ENCODE measurements at places on chromosomes 6 and 20.

DNA sequence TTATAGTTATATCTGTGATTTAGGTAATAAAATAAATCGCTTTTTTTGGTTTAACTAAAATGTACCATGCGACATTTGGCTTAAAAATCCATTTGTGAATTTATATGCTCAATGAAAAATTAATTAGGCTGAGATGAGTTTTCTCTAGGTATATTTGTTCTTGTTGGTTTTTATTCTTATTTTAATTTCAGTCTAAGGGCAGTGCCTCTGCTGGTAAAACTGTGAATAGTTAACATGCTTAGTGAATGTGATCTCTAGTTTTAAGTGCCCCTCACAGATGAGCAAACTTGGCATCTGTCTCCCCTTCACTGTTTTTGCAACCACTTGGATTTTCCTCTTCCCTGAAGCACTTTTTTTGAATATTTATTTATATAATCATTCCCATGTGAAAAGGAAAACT lies 822.7 kb downstream of the GRIK2 start:
- DNase-seq = no peak

DNA sequence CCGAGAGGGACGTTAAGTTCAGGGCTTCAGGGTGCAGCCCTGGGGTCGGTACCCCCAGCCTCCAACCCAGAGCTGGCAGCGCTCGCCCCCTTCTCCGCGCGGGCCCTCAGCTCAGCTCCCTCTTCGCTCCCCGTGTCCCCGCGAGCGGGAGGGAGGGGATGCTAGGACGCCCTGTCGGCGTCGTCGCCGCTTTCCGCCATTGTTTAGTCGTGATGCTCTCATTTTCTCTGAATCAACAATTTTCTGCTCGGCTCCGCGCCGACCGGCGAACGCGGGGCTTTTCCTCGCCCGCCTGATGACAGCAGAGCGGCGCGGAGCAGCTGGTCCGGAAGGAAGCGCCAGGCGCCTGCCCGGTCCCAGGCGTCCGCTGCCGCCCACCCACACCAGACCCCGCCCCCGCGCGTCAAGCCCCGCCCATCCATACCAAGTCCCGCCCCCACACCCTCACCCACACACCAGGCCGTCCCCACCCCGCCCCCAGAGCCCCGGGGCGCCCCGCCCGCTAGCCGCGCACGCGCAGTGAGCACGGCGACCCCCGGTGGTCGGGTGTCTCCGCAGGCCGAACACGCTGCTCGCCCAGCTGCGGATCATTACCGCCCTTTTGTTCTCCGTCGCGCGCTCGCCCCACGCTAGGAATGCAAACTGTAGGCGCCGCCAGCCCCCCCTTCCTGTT lies 50.1 kb upstream of the SLC32A1 start:
- peak; percentile 69 for DNase-seq

DNA sequence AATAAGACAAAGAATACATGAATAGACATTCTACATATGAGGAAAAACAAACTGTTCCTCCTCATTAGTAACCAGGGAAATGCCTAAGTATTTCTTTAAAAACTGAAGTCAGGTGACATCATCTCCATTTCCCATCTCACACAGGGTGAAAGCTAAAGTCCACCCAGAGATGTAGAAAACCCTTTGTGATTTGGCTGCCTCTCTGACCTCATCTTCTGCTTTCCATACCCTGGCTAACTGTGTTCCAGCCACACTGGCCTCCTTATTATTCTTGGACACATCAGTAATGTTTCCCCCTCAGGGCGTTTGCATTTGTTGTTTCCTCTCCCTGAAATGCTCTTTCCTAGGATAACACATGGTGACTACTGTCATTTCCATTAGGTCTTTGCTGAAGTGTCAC lies 40.4 kb downstream of the ESF1 start:
- no peak for DNase-seq

DNA sequence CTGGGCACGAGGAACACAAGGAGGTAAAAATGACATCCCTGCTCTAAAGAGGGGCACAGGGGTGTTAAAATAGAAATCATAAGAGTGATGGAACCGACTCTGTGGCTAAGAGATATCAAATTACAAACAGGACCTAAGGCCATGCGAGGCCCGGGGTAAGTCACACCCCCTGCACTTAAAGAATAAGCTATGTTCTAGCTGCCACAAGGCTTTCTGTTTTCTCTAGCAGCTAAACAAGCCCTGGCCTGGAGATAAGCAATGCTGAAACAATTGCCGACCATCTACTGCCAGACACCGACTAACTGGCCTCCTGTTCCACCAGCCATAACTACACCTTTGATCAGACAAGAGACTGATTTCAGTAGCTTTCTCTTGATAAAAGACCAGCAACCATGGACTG lies 32.4 kb downstream of the MDGA1 start:
- DNase-seq = no peak

DNA sequence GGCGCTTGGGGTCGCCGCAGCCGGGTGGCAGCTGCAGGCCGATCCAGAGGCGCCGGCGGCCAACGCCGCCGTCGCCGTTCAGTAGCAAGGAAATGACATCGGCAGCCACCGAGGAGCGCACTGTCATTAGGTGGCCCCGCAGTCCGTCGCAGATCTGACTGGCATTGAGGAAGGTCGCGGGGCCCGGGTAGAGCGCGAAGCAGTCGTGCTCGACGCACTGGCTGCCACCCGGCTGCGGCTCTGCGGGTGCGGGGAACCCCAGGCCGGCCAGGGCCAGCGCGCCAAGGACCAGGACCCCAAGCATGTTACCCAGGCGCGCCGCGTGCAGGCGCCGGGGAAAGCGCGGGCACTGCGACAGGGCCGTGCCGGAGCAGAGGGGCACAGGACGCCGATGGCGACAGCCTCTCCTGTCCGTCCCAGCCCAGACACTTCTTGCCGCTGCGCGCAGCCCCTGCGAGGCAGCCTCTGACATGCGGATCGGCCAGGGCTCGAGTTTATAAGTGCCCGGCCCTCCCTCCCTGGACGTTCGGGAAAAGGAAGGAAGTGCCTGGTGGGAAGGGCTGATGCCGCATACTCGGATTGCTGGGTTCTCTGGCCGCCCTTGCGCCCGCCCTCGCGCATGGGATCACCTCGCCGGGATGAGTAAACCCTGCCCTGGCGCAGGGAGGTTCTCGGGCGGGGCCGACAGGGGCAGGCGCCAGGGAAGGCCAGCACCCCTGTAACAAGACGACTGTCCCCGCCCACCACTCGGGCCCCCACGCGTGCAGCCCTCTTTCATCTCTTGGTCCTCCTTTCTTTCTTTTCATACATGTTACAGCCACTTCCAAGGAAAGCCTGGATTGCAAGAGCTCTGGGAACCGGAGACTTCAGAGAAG lies at the start of gene THBD:
Gene THBD (minus strand): TSS at position 472 of the 875 bp plus-strand sequence. CDS start 168 bp downstream, at position 304.
- DNase-seq = no peak

DNA sequence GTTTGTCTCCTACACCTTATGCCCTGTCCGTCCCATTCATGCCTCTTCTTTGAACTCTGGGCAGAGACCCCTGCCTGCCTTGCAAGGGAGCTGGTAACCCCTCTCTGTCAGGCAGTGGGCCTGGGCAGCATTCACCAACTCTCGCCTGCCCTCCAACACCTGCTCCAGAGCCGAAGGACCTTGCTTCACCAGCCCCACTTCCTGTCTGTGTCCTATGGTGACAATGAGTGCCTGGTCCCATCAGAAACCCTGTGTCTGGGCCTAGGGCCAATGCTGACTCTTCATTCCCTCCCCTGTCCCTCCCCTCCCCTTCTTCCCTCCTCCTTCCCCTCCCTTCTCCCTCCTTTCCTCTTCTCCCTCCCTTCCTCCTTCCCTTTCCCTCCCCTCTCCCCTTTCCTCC lies 22.8 kb upstream of the PCMTD2 start:
- no peak for DNase-seq

GRCh38 chr6:45535933-45536332 lies 158.2 kb upstream of the SUPT3H start:
- no peak for DNase-seq

GRCh38 chr6:96542702-96543101 lies 20.2 kb upstream of the FHL5 start:
- DNase-seq = peak; percentile 20

DNA sequence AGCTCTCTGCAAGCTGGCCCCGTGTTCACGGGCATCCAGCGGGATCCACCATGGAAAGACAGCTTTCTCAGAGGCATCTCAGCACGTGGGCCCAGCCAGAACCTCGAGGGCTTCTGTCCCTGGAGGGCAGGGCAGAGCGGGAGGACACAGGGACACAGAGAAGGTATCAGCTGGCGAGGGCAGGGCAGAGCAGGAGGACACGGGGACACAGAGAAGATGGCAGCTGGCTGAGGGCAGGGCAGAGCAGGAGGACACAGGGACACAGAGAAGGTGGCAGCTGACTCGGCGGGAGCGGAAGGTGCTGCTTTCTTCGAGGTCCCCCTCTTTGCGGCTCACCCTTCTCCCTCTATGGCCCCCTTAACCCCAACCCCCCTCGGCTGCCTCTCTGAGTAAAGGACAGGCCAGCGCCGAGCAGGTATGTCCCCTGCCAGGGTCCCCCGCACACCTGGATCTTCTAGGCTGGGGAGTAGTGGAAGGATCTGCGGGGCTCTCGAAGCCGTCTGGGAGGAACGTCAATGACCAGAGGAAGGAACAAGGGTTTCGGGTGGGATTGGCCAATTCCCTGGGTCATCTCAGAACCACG lies 28.9 kb upstream of the BHLHE23 start:
- no peak for DNase-seq

DNA sequence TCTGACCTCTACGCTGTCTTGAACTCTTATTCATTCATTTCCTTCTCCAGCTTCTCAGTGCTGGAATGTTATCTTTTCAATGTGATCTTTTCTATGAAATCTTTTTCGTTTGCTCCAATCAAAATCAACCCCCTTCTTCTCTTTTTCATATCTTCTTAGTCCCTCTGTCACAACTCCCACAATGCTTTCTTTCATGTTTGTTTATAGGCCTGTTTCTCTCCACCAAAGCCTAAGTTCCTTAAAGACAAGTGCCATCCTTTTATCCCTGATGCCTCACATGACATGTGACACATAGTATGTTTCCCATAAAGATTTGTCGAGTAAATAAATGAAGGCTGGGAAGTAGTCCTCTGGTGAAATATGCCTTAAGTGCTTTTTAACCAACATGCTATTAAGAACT lies 38.1 kb downstream of the CRYBG1 start:
- no peak for DNase-seq

DNA sequence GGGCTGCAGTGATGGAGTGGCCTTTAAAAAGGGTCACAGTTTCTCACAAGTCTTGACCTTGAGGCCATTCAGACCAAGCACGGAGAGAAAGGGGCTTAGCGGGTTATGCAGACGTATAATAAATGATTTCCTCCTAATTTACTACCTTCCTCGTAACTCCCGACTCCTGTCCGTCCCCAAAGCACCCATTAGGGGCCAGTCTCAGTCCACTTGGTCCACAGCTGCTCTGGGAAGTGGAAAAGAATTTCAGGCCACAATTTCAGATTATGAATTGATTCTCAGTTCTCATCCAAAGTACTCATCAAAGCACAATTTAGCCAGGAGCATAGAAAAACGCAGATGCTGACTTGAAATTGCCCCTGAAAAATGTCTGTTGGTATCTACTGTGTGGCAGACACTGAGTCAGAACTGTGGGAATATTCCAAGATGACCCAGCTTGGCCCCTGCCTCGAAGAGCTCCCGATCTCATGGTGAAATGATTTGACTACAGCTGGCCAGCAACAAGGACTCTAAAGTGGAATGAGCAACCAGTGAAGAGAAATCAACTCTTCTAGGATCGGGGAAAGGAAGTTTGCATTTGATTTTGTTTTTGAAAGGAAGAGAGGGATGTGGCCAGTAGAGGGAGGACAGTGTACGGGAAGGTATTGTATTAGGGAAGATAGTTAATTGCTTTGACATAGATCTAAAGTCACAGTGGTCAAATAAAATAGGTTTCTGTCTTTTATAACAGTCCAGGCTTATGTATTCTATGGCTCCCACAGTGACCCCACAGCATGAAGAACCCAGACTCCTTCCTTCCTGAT lies 15.2 kb upstream of the STK35 start:
- no peak for DNase-seq

DNA sequence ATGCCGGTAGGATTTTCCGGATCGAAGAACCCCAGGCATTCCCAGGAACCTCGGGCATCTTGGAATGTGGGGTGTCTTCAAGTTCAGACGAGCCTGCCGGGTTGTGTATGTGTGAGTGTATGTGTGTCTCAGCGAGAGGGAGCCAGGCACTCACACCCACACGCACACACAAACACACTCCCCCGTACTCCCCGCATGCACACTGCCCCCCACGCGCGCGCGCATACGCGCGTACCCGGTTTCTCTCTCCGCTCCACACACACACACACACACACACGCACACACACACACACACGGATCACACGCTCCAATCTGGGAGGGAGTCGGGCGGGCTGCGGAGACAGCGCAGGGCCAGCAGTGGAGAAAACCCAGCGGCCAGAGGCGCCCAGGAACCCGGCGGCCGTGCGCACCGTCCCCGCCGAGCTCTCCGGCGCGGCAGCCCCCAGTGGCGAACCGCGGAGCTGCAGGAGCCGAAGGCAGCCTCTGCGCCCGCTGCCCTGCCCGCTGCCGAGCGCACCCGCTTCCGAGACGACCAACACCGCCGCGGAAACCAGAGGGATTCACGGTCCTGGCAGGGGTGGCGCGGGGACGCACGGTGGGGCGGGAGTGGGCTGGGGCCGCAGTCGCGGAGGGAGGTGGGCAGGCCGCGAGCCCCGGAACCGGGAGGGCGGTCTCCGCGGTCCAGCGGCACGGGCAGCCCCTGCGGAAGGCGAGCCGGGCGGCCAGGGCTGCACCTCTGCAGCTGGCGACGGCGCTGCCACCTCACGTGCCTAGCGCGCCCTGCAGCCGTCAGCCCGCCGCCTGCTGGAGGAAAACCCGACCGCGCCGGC lies at the start of gene LRFN2:
Gene LRFN2 (minus strand): TSS at position 125 of the 830 bp plus-strand sequence.
- DNase-seq = peak; percentile 68

DNA sequence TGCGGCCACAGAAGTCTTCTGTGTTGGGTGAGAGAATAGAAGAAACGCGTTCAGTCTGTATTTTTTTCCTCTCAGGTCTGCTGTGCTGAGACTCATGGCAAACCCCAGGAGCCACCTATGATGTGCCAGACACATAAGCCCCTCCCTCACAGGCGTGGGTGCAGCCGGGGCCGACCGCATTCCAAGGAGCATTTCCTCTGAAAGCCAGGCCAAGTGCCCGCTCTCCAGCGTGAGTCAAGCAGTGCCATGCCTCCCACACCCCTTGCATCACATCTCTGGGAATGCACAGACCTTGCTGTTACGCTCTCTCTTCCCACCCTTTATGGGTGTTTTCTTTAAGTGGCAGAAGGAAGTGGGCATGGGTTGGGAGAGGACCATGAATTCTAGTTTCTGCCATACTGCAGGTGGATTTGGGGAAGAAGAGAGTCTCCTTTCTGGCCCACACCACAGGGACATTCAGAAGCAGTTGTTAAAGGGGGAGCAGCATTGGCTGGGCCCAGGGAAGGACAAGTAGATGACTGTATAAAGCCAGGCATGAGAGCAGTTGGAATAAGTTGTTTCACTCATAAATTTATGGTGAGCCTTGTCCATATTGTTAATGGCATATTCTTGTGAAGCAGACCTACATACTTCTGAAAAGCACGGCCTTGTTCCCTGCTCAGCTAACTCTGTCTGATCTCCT lies 37.1 kb upstream of the TFAP2A start:
- DNase-seq = no peak

- DNase-seq = no peak
Observed at GRCh38 chr20:45503403-45503802, 12.0 kb downstream of the SPINT3 start.
